Stimulated activated CD4-positive, alpha-beta T cell treated with anti-CD3 and anti-CD28 coated beads, Interleukin-4, amount 100 ng/mL, for 1 hour (primary cell): ENCODE measurements at places on chromosomes 7 and 10.

DNA sequence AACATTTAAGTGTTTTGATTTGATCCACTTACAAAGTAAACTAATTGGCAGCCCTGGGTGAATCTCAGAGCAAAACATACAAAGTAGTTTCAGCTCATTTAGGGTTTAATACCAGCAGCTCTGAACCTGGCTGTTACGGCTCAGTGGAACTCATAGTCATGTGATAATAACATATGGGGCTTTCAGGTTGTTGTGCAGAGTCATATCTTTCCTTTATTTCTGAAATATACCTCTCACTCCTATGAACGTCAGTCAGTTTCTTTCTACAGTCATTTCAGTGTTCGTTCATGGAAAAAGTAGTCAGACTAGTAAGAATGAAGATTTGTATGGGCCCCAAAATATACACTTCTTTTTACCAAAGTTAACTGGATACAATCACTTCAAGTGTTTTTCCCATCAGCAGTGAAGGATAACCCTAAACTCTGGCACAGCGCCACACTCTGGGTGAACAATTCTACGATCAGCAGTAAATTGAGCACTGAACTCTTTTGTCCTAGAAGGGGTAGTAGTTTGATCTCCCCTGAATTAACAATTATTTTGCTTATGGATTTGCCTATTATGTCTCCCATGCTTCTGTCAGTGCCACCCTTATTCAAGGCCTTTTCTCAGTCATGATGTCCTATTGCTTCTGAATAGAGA, 218.6 kb downstream of the THSD7A start:
- no peak for DNase-seq

DNA sequence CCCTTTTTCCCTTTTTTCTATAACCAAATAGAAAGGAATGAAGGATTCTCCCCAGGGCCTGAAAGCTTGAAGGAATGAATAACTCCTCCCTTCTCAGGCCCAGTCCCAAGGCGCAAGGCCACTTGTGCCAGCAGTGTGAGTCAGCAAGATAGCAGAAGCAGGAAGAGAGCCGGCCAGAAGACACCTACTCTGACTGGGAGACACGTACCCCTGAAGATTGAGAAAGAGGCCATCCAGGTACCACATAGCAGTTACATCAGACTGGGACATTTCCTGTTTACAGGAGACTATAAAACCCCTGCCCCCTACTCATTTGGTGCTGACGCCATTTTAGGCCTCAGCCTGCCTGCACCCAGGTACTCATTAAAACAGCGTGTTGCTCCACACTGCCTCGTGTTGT, 65.5 kb downstream of the LRRC17 start:
- no peak for DNase-seq

- no peak for DNase-seq
Measured at GRCh38 chr10:76643511-76643911, 994.1 kb downstream of the KCNMA1 start.

DNA sequence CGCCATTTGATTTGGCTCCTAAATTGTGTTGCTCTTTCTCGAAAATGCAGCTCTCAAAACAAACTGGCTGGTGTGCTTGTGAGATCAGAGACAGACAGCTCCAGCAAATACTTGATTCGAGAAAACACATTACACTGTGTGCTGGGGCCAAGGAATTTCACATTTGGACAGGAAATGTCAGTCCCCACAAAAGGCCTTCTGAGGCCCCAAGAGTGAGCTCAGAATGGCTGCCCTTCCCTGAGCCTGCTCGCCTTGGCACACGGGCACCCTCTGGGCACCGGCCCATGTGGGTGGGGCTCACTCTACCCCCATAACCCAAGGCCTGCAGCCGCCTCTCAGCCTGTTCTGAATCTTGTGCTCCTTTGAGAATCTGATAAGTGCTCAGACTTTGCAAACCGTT, 13.9 kb upstream of the HSPA12A start:
- DNase-seq, result no peak

DNA sequence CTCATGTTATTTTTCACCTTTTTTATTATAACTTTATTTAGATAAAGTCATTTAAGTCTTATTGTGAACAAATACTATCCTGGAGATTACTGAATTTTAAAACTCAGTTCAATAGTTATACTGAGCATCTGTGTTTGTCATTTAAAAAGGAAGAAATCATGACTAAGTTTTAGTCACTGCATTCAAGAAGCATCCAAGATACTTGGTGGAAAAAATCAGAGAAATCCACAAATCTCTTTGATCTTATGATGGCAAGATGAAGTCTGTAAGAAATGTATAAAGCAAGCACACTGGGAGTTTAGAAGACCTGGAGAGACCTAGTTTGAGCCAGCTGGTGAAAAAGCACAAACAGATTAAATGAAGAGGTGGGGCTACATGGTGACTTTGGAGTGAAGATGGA, 529.8 kb upstream of the IGFBP3 start:
- no peak for DNase-seq

- no peak for DNase-seq
Measured at GRCh38 chr7:155709453-155709852, 65.0 kb downstream of the RBM33 start.

DNA sequence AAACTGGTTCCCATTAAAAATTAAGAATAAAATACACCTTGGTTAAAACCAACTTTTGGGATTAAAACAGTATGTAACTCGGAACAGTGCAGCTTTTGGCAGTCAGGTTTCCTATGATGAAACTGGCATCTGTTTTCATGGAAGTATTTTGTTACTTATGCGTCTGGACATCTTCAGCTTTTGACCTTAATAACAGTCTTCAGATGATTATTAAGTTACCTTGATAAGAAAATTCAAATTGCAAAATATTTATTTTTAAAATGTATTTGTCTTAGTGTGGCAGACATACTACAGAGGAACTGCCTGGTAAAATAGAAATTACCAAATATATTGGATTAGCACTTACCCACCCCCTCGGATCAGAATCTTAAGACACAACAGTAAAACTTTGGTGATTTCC, 100.0 kb downstream of the ITGB8 start:
- DNase-seq, result no peak
